ENCODE measurements at places on chromosomes 3 and 15. TPM values are rescaled to one million over a fixed set of nuclear protein-coding genes. Genes with fewer than 3 reads are reported as not detected.

- H3K4me3 ChIP-seq, result no peak overlapping the region
- H3K4me1 ChIP-seq, result peaks cover 54% of the 10 kb centered on the region
- no peaks in the 10 kb centered on the region for H3K27me3 ChIP-seq
- H3K36me3 ChIP-seq, result no peaks in the 10 kb centered on the region
Measured at GRCh38 chr3:78832785-78833204, 935.0 kb downstream of the ROBO1 start.

- no peaks in the 10 kb centered on the region for H3K36me3 ChIP-seq
- H3K27me3 ChIP-seq, result no peaks in the 10 kb centered on the region
- no peaks in the 10 kb centered on the region for H3K4me1 ChIP-seq
Measured at GRCh38 chr15:76863123-76863522, 42.0 kb downstream of the SCAPER start.

GRCh38 chr3:127036209-127037020, 53.5 kb downstream of the PLXNA1 start:
- H3K4me3 ChIP-seq, result no peak overlapping the region
- H3K36me3 ChIP-seq, result peaks cover 3% of the 10 kb centered on the region
- no peak overlapping the region for H3K27ac ChIP-seq
- H3K4me1 ChIP-seq, result no peaks in the 10 kb centered on the region
- H3K27me3 ChIP-seq, result peaks cover 9% of the 10 kb centered on the region

DNA sequence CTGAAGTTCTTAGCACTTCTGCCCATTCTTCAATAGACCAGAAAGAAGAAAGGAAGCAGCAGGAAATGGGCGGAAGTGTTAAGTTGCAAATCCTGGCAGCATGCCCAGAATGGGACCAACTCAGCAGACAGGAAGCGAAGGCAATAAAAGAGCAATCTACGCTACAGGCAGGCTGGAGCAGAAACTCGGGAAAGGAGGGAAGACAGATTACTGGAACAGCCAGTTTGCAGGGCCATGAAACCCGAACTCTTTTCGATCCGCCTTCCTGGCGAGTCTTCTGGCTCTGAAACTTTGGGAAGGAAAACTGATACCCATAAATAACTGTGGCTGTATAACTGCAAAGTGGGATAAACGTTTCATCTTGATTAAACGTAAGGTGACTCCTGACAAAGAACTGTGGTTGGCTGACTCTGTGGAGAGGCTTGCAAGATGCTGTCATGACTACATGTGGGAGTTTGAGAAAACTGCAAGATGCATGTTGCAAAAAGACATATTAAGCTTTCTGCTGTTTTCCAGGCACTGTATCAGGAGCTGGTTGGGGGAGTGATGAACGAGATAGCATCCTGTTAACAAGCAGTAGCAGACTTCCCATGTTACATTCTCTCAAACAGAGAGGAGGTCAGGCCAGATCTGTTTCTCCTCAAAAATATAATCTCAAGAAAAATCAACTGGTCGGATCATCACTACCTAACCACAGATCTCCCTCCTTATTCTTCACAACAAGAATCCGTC, 67.8 kb downstream of the FMN1 start:
- DNase-seq, result peak; percentile 9
- no peaks in the 10 kb centered on the region for H3K27me3 ChIP-seq
- H3K27ac ChIP-seq, result no peak overlapping the region
- no peak overlapping the region for H3K4me3 ChIP-seq
- H3K36me3 ChIP-seq, result no peaks in the 10 kb centered on the region

GRCh38 chr3:115500795-115501194, 122.5 kb upstream of the GAP43 start:
- H3K4me1 ChIP-seq, result no peaks in the 10 kb centered on the region
- no peaks in the 10 kb centered on the region for H3K36me3 ChIP-seq
- no peak for DNase-seq
- H3K4me3 ChIP-seq, result no peak overlapping the region

SYNPR gene
- polyA plus RNA-seq, result not detected

LSAMP gene
- not detected for polyA plus RNA-seq
